Fibroblast of upper back skin (primary cell): ENCODE measurements at places on chromosomes 1 and 21.

GRCh38 chr1:26790551-26790953 lies 2.8 kb downstream of the PIGV start:
- DNase-seq, result no peak

DNA sequence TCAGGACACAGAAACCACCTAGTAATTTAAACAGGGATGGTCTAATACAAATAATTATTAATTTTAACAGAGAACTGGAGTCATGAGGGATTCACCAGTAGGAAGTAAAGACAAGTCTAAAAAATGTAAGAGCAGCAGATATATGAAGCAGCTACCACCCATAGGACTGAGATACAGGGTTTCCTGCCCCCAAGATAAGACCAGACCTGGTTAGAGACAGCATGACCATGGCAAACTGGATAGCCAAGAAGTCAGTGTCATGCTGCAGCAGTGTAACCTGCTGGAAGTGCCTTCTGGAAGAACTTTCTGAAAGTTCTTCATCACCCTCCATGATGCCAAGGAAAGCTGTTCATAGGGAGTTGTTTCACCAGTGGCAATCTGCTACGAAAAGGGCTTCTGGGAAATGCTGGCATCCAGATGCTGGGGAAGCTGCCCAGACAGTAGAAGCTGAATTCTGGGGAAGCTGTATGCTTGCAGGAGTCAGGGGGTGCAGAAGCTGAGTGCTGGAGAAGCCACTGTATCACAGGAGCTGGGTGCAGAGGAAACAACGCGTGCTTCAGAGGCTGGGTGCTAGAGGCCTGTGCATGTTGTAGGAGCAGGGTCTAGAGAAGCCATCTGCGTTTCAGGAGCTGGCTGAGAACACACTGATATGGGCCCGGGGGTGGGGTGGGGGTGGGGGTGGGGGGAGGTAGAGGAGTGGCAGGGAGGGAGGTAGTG lies 356.4 kb downstream of the DISC1 start:
- no peak for DNase-seq

GRCh38 chr1:244044423-244044822 lies 6.7 kb upstream of the ZBTB18 start:
- no peak for DNase-seq

GRCh38 chr1:172141341-172141881 lies 279.1 kb upstream of the C1orf105 start:
- DNase-seq, result no peak

- no peak for DNase-seq
Measured at GRCh38 chr1:246677842-246678241, 46.4 kb upstream of the SCCPDH start.

GRCh38 chr1:24294228-24294672 lies 24.9 kb upstream of the GRHL3 start:
- DNase-seq, result peak; percentile 95

DNA sequence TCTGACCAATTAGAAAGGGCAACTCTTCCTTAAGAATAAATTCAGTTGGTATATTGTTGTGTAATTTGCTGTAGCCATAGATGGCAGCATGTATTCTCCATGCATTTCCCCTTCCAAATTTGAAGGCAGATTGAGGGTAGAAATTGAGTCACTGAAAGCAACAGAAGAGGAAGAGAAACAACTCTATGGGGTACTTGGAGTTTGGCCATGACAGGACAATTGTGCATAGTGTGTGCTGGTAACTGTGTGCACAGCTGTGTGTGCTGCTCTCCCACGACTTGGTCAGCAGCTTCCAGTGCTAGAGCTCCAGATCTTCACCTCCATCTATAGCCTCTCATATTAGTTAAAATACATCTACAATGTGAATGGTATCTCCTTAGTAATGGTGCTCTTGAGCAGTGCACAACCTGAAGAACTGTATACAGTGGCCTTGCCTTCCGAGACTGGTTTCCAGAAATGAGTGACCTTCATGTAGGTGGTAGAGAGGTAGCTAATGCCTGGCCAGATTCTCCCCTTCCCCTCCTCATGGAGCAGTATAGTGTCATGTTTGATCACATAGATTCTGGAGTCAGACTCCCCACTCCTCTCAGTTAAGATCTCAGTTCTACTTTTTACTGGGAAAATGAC lies 882 bp upstream of the FCAMR start:
- no peak for DNase-seq

- DNase-seq, result no peak
Measured at GRCh38 chr1:231926340-231926739, 299.8 kb downstream of the DISC1 start.

- DNase-seq, result no peak
Measured at GRCh38 chr21:14875186-14875585, 189.6 kb downstream of the NRIP1 start.

GRCh38 chr1:94636100-94636499 lies 94.5 kb upstream of the F3 start:
- DNase-seq, result no peak

DNA sequence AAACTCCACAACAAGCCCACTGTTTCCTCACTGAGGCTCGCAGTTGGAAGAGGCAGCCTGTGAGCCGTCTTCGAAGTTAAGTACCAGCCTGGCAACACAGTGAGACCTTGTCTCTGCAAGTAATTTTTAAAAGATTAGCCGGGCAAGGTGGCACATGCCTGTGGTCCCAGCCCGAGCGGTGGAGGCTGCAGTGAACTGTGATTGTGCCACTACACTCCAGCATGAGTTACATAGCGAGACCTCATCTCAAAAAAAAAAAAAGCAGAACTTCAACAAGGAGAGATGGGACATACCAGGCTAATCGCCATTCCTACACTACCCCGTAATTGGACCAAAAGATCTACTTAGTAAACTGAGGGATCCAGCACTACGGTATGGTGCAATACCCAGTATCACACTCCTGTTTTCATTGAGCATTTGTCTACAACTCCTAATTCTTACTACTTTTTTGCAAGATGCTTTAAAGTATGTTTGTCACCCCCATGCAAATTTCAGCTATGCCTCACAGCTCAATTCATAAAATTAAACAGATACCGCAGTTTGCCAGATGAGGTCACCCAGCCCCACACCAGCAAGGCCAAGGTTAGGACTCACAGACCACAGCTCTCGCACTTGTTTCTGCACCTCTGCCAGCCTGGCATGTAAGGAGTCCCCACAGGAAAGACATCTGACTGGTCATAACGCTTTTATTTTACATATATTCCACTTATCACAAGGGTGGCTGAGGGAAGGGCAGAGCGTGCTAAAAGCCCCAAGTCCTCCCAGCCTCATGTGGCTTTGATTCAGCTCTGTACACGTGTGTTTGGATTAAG lies 21.0 kb downstream of the SDE2 start:
- no peak for DNase-seq

DNA sequence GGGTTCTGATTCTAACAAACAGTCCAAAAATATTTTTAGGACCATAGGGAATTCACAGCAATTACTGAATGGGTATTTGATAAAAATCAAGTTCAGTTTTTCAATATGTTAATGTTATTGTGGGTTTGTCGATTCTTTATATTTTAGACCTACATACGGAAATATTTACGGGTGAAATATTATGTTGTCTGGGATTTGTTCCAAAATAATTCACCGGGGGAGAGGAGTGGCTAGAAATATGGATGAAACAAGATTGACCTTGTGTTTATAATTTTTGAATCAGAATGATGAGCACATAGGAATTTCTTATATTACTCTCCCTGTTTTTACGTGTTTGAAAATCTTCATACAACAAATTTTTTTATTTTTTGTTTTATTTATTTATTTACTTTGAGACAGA lies 56.7 kb upstream of the USP1 start:
- DNase-seq, result no peak

DNA sequence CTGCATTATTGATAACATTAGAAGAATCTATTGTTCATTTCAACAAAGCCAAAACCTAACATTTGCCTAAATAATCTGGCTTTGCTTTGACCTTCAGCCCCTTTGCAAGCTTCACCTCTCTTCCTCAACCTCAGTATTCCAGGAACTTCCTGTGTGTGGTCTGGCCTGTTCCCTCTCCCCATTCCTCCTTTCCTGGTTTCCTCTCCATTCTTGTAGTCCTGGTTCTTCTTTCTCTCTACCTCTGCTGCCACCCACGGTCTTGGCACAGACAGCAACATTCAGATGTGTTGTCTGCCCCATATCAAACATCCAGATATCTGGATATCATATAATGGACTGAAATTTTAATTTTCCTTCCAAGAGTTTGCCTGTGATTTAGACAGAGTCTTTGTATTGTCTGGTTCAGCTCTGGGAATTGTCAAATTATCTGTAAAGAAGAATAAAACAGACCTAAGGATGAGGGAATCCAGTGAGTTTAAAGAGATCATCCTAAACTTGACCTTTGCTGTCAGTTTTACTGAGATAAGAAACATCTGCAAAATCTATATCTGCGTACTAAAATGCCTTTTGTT lies 148.1 kb upstream of the KCTD3 start:
- peak; percentile 18 for DNase-seq

GRCh38 chr1:65538664-65539063 lies 118.2 kb downstream of the LEPR start:
- DNase-seq, result no peak

DNA sequence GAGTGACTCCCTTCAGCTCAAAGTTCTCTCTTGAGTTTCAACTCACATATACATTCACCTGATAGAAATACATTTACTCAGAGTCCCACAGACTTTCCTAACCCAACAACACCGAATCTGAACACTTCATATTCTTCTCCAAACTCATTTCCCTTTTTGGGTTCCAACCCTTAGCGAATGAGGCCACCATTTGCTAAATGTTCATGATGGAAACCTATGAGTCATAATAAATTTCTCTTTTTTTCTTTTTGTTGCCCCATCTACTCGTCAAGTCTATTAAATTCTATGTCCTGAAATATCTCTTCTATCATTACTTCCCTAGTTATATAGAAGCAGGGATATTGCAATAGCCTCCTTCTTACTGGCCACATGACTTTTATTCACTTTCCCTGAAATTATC lies 100.1 kb downstream of the HLX start:
- DNase-seq, result no peak

DNA sequence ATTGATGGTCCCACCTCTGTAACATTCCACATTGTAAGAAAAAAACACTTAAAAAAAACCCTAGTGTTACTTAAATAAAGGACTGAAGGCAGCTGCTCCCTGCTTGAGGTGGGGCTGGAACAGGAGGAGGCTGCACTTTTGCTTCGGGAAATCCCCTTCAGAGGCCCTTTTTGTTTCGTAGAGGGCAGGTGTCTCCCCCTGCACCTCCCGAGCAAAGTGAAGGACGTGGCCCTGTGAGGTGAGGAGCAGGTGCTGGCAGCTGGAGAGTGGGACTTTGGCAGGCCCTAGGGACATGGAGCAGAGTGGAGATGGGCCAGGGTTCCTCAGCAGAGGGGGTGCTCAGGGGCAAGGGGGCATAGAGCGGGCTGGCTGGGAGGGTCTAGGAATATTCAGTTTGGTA lies 33.4 kb upstream of the WNT4 start:
- no peak for DNase-seq

DNA sequence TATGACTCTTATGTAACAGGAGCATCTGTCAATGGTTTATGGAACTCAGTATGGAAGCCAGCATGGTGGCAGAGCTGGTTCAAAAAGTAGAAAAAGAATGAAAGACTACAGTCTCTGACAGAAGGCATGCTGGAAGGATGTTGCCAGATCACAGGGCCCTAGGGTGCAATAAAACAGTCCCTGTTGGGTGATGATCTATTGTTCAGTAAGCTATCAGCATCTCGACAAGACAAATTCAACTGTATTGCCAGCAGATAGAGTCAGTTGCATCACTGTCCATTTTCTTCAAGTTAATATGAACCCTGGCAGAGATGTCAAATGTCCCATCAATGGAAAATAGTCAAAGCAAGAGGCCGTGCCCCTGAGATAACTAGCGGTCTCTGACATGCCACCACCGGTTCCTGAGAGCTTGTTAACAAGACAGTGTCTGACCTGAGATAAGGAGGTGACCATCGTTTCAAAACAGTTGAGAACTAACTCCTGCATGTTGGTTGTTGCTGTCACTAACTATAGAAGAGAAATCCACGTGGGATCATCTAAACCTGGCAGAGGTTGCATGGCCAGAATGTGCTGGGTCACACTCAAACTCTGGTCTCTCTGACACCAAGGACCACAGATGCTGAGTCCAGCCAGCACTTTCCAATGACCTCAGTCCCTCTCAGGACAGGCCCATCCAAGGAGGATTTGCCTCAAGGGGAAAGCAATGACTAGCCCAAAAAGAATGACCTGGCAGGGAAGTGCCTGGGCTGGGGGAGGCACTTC lies 125.9 kb downstream of the RIPK4 start:
- peak; percentile 62 for DNase-seq

GRCh38 chr1:209884665-209885117 lies 53.3 kb upstream of the SYT14 start:
- peak; percentile 99 for DNase-seq

DNA sequence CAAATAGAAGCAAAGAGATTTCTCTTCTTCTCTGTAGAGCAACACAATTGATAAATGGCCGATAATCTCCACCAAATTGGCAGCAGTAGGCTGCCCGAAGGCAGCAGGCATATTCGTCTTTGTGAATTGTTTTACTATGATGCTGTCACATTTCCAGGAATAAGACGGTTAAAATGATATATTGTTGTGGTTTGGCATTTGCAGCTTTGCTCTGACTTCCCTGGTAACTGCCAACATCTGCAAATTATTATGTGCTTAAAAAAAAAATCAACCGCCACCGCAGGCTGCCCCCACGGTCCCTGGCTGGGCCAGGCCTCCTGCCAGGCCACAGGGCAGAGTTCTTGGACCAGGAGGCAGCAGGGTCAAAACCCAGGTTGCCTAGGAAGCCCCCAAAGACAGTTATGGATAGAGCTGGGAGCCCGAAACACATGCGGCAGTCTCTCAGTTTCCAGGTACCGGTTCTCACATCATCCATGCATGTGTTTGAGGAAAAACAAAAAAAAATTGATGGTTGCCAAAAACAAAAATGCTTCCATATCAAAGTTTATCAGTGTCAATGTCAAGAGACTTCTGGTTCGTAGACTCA lies 179.3 kb downstream of the ETS2 start:
- peak; percentile 96 for DNase-seq

DNA sequence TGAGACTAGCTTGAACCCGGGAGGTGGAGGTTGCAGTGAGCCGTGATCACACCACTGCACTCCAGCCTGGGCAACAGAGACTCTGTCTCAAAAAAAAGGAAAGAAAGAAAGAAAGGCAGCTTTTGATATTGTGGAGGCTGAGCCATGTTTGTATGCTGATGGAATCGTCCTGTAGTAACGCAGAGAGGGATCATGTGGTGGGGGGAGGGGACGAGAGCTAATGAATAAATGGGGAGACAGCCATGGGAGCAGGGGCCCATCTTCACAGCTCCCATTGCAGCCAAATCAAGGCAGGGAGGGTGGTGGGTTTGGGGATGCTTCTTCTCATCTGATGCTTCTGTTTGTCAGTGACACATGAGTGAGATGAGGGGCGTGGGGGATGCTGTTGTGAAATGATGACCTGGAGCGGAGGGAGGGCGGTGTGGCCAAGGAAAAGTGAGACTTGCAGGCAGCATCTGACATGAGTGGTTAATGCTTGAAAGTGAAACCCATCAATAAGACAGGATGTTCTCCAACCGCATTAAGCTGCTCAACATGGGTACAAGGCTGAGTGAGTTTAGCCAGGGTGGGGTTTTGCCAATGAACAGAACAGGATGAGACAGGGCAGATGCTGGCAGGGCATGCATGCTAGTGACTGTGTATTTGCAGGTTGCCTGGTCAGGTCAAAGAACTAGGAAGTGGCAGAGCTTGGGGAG lies 16.7 kb downstream of the SPATA21 start:
- no peak for DNase-seq
